Stimulated activated CD4-positive, alpha-beta T cell treated with anti-CD3 and anti-CD28 coated beads, Interleukin-2, amount 100 ng/mL, for 24 hours (primary cell): ENCODE measurements at places on chromosomes 16 and 17.

DNA sequence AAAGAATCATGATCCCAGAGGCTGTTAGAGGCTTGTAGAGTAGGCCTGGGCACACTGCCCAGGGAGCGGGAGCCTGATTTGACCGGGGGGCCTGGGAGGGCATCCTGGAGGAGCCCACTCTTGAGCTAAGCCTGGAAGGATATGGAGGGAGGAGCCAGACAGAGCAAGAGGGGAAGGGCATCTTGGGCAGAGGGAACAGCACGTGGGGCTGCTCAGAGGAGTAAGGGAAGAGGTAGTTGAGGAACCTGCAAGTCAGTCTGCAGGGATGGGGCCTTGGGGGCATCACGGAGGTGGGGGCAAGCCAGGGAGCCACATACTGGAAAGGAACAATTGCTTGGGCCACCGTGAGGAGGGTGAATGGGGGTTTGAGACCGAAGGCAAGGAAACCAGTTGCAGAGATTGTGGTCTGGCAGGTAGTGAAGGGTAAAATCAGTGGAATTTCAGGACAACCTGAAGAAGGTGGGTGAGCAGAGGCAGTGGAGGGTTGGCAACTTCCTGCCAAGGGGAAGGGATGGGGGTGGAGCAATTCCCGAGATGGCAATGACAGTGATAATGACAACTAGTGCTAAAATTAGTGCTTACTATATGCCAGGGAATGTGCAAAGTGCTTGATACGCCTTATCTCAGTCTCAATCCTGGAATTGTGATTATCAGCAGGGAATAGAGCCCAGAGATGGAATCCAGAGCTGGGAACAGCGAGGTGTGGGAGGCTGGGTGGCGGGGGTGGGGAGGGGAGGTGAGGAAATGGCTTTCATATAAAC, 9.7 kb upstream of the RAI1 start:
- DNase-seq = no peak

DNA sequence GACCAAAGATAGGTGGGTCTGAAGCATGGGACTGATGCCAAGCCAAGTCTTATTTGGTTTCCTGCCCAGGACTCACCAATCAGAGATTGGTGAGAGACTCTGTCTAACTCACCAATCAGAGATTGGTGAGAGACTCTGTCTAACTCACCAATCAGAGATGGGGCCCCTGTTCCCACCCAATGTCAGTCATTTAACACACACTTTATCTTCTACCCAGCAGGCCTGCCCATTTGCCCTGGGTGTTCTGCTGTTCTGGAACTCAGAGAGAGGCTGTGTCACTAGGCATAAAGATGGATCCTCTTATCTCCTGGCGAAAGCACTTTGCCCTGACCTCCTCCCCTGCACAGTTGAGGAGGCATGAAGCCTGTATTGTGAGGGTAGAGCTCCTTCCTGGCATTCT, 5.4 kb upstream of the RHOT1 start:
- no peak for DNase-seq

GRCh38 chr17:43940630-43941029, 1.6 kb downstream of the PPY start:
- no peak for DNase-seq

- DNase-seq = no peak
Observed at GRCh38 chr16:48497932-48498768, 111.8 kb downstream of the N4BP1 start.

DNA sequence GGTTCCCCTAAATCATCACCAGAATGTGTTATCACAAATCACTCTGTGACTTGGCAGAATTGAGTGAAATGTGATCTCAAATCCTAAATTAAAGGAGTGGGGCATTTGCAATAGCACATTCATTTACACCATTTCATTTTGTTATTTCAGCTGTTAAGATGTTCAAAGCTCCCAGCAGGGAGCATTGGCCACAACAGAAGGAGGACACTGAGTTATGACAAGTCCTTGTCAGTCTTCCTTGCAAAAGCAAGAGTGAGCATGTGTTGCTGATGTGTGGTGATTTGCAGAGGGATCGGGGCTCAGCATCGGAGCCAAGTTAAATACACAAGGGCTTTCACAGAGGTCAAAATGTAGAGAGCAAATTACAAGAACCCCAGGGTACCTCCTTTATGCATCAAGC, 372.2 kb upstream of the CDH5 start:
- no peak for DNase-seq

- no peak for DNase-seq
Observed at GRCh38 chr17:5667871-5668270, 83.6 kb upstream of the NLRP1 start.

- no peak for DNase-seq
Observed at GRCh38 chr17:76527430-76528111, 9.9 kb downstream of the CYGB start.

DNA sequence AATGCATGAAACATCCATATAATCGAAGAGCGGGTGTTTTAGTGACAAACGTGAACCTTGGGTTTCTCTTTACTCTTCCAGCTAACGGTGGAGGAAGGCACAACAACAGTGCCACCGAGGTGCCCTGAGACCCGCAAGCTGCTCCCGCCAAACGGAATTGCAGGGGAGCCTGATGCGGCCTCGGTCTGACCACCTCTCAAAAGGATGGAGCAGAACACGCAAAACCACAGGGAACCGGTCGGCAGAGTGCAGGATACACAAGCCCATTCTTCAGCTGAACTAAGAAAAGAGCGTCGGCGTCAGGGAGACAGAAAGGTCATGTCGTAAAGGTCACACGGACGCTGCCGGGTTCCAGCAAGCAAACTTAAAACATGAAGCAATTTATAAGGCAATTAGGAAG, 109.5 kb upstream of the ZNF750 start:
- DNase-seq = no peak

DNA sequence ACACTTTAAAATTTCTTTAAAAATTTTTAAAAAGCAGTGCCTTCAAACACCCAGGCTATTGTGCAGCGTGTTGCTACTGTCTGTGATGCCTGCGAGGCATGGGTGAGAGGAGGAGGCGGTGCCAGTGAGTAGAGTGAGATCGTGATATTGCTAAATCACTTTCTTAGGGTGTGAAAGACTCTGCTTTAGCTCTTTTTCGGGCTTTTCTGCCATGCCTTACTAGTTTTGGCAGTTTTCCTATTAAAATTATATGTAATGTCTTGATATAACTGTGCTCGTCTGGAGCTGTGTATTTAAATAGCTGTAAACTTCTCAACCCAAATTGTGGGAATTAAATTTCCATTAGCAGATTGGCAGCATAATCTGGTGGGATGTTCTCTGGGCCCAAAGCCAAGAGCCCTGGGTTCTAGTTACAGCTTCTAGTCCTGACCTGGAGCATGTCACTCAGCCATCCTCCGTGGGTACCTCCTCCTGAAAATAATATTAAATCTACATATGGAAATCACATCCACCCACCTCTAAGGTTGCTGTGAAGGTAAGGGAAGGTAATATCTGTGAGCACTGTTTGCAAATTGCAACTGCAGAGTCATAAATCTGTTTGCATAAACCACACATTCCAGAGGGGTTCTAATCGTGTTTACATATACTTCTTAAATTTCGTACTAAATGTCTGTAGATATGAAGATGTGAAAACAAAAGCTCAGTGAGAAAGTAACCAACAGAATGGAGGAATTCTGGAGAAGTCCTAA, 264.3 kb upstream of the CACNG5 start:
- no peak for DNase-seq

DNA sequence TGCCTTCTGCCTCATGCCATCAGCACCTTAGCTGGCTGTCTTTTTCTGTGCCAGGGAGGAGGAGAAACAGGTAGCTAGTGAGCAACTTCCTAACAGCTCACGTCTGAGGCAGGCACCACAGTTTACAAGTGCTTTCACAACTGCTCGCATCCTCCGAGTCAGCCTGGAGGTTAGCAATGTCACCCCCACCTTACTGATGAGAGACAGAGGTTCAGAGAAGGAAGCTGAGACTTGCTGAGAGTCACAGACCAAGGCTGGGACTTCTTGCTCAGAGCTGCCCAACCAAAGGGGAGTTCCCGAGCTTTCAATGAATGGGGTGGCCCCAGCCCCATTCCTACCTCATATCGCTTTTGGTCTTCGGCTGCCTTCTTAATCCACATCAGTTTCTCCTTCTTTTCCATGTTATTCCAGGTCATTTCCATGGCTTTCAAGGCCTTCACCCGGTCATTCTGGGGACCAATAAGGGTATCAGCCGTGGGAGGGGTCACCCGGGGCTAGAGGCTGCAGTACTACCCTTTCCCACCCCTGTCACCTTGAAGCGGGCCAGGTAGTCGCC, 9.6 kb downstream of the UBTF start:
- peak; percentile 54 for DNase-seq

DNA sequence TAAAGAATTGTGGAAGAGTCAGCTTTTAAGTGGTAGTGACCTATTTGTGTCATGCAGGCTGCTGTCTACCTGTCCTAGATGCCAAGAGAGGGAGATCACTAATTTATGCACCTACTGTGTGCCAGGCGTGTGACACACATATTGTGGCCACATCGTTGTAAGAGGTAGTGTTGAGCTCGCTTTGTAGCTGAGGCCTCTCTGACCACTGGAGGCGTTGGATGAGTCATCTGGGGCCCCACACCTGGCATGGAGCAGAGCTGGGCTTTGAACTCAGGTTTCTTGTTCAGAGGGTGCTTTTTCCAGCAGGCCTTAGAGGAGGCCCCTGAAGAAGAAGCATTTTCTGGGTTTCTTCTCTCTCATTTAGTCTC, 52.3 kb upstream of the LGALS9 start:
- peak; percentile 52 for DNase-seq

GRCh38 chr17:69320210-69320907, 6.6 kb downstream of the ABCA5 start:
- DNase-seq = no peak

GRCh38 chr16:280552-280951, at the start of gene ARHGDIG:
Gene ARHGDIG (plus strand): TSS chr16:280591. CDS start chr16:280681, 90 bp downstream.
- no peak for DNase-seq

GRCh38 chr16:53999841-54000240, 286.7 kb downstream of the IRX3 start:
- DNase-seq = no peak

DNA sequence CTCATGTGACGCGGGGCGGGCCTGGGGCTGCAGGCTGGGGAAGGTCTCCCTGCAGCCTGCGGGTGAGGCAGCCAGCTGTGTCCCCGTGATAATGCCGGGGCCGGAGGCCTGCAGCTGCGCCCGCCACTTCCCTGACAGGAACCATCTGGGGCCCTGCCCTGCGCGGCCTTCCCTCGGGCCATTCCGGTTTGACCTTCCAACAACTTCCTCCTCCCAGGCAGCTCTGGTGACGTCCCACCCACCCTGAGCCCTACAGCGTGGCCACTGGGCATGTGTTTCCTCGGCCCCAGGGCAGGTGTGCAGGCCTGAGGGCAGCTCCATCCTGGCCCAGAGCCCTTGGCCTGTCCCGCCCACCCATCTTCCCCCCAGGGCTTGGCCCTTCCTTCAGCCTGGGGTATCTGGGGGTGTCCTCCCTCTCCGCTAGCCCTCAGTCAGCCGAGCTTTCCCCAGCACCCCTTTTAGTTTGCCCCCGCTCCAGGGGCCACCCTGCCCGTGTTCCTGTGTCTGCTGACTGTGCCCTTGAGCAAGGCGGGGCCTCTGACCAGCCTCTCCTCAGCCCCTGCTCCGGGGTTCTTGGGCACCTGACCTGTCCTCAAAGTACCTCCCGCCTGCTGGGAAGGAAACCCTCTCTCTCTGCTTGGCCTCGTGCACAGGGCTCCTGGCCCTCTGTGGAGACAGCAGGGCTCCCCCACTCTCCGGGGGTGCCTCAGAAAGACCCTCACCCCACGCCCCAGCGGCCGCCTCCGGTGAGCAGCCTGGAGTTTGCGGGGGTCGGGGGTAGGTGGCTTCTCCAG, at the start of gene CBFA2T3:
Gene CBFA2T3, minus strand, starts transcription at position 190 of the 794 bp plus-strand sequence. CDS start 400 bp downstream, outside the sequence.
- DNase-seq = no peak

GRCh38 chr17:6461792-6462524, 17.7 kb downstream of the PIMREG start:
- no peak for DNase-seq

GRCh38 chr17:66963521-66963908, 992 bp upstream of the CACNG4 start:
- no peak for DNase-seq

GRCh38 chr17:61175298-61176142, 224.1 kb upstream of the TBX2 start:
- DNase-seq = no peak

DNA sequence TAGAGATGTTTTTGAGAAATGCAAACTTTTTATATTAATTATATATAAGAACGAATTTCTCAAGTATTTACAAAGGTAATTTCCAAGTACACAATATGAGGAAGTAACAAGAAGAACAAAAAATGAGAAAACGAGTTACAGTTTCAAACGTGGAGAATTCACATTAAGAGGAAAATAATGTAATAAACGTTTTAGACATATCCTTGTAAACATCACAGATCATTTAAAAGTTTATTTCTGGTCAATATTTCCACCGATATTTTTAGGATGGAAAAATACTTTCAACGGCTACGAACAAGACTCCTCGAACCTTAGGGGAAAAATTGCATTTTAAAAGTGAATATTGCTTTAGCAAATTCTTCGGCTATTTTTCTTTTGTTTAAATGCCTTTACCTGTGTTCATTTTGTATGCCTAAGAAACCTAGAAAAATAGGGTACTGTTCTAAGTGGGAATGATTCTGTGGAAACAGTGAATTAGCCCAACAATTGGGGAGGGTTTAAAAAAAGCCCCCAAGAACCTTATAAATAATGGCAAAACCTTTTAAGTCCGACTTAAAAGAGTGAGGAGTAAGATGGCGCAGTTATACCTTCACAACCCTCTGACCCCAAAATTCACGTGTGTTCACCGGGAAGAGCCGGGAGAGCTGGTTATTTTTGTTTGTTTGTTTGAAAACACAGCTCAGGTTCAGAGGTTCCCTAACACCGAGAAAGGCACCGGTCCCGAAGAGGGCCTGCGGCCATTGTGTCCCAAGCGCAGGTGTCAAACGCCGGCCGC, 3.3 kb downstream of the HNF1B start:
- no peak for DNase-seq

- no peak for DNase-seq
Observed at GRCh38 chr17:34832376-34832775, 128.9 kb downstream of the CCT6B start.

GRCh38 chr17:30173649-30174048, 57.0 kb downstream of the NSRP1 start:
- DNase-seq = no peak

GRCh38 chr17:59695945-59696681, 11.1 kb downstream of the PTRH2 start:
- DNase-seq = no peak

- DNase-seq = peak; percentile 24
Observed at GRCh38 chr16:47732523-47733111, 271.5 kb downstream of the PHKB start.

DNA sequence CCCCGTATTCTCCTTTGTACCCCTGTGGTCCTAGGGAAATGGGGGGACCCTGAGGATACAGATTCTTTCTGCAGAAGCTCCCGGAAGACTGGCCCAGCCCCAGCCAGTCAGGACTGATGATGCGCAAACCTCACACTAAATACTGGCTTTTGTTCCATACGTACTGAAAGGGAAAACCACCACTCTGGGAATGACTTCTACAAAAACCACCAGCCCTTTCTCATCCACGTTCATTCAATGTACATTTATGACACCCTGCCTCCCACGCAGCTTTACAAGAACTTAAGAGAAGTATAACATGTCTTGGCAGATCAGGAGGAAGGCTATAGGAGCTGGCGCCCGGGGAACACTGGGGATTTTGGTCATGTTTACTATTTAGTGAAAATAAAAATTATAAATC, 70.6 kb downstream of the MARCHF10 start:
- peak; percentile 45 for DNase-seq
